ENCODE measurements at places on chromosomes 5 and 9.

GRCh38 chr5:11064763-11065450 is 303.9 kb upstream of the DAP start:
- no peak for DNase-seq

DNA sequence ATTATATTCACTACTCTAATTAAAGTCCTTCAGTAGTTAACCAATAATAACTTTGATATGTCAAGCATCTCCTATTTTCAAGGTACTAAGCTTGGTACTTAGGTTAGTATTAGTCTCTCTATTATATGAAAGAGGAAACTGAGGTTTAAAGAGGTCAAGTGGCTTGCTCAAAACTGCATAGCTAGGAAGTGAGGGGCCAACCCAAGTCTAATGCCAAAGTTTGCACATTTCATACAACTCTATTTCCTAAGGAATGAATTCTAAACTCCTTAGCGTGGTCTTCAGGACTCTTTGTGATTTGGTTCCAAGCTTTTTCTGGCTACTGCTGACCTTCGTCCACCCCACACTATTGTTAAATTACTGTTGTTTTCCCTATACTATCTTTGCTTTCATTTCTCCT is 9.9 kb upstream of the SHOC1 start:
- no peak for DNase-seq

DNA sequence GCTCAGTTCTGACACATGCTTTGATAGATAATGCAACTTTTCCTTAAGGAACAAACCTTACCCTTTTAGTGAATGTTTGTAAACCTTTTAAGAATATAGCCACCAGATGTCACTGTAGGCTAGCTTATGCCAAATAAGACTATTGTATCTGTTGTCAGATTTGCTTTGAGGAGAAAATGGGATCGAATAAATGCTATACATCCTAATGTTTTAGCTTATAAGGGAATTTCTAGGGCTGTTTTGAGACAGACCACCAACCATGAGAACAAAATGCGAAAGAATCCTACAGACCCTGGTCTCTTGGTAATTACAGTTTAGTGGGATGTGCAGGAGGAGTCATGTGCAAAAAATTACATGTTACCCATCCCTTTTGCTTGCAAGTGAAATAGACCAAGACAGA is 127.6 kb upstream of the NMUR2 start:
- peak; percentile 55 for DNase-seq

- DNase-seq: no peak
These were observed 20.8 kb downstream of the MARCHF6 start for GRCh38 chr5:10374046-10375022.

GRCh38 chr9:124450241-124450924 is at the start of gene ADGRD2:
Gene ADGRD2 (plus strand): TSS chr9:124450451. CDS start chr9:124451667, 1,216 bp downstream.
- no peak for DNase-seq

- DNase-seq: no peak
These were observed 1668.0 kb upstream of the NUDT12 start for GRCh38 chr5:105230516-105231157.

DNA sequence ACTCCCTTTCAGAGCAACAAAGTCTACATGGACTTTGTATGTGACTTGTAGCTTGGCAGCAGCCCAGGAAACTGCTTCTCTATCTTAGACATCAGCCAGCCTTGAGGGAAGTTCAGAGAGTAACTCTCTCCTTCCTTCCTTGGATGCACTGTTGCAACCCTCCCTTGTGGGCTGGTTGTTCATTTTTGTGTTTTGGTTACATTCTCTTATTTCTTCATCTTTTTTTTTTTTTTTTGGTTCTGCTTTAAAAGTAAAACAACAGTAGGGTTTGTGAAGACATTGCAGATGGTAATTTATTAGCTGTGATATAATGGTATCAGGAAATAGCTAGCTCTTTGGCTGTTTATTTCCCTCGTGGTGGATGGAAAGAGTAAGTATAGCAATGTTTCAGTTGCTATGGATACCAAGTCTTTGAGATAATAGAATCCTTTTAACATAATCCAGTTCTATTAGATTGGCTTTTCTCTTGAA is 97.9 kb upstream of the MAMDC2 start:
- no peak for DNase-seq

DNA sequence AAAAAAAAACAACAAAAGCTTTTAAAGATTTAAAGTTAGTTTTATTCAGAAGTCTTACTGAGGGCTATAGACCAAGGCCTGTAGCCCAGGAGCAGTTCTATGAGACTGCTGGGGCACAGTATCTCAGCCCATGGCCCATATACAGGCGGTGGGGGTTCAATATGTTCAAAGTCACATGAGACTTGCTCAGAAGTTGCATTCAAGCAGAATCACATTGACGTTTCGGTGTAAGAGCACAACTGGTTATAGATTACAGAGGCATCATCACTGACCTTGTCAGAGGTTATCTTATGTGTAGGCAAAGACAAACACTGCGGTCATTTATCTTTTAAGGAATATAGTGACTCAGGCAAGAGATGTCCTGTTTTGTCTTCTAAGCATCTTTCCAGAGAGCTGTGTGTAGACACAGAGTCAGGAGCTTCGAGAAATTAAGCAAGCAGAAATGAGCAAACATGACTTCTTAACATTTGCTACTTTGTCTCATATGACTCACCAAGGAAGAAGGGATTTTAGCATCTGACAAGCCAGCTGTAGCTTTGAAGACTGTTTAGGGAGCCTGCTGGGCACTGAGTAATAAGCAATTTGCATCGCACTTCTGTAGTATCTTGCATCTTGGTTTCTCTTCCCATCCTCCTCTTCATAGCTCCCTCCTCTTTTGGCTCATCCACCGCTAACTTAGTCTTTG is 12.9 kb upstream of the F2RL1 start:
- DNase-seq: no peak

DNA sequence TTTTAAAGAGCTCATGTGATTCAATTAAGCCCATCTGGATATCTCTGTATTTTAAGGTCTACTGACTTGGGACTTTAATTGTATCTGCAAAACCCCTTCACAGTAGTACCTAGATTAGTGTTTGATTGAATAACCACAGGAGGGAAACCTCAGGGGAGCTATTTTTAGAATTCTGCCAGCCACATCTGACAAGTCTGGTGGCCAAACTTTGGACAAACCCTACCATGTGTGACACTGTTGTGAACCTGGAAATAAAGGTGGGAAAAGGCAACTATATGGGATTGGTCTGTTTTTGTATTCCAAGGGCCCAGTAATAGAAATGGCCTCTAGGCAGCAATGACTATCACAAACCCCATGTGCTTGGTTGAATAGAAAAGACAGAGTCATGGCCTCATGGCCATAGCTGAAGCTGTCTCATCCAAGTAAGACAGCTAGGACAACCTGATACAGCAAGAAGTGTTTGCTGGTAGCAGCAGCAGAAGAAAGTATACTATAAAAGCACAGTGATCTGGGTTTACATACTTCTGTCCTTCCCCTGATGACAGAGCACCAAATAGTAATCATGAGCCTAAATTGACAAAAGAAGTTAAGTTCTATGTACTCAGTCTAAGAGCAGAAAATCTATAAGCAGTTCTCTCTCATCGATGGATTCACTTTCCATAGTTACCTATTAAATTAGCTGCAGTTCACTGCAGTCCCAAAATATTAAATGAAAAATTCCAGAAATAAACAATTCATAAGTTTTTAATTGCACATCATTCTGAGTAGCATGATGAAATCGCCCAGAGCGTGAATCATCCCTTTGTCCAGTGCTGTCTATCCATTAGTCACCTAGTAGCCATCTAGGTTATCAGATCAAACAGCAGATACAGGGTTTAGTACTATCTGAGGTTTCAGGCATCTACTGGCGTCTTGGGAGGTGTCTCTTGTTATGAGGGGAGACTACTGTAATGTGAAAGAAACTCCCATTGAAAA is 189.8 kb downstream of the ARHGAP26 start:
- DNase-seq: peak; percentile 51

DNA sequence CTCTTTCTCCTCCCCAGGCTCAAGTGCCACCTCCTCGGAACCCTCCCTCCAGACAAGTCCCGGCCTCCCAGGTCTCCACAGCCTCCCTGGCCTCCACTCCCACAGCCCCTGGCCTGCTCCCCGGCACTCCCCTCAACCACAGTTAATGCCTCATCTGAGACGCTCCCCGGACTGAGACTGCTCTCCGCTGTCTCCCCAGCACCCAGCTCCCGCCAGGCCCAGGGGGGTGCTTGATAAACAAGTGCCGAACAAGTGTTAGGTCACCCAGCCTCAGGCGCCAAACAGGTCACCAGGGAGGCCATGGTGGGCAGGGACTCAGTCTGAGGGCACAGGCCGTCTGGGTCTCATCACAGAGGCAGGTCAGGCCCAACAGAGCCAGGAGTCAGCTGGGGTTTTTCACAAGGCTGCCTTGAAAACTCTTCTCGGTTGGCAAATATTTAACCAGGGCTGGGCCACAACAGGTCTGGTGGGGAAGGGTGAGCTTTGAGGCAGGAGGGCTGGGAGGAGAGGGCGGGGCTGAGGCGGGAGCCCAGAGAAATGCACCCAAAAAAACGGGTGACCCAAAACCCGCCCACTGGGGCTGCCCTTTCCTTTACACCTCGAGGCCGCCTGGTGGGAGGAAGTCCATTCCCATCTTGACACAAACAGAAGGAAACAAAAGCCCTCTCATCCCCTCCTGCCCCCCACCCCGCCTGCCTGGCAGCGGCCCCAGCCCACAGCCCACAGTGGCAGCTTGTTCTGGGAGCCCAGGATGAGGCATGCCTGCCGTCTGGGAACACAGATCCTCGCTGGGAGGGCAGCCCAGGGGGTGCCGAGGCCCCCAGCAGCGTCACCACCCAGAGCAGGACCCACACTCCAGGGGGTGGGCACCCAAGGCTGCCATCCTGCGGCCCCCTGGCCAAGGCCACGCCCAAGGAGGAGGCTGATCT is 66.6 kb upstream of the STXBP1 start:
- DNase-seq: peak; percentile 79

- DNase-seq: no peak
These were observed 207.9 kb upstream of the CD180 start for GRCh38 chr5:67404256-67405100.

DNA sequence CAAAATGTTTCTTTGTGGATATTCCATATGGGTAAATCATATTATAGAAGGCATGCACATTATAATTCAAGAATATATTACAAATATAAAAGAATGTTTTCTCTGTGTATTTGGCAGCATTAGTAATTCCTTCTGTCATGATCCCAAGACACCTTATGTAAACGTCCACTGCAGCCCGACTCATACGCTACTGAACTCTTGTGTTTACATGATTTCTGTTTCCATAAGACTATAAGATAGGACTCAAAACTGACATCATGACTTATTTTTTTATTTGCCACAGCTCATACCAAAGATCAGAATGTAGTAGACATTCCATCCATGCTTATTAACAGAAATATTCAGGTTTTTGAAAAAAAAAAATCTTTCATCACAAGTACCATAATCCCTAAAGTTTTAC is 234.1 kb downstream of the AP3B1 start:
- DNase-seq: no peak

DNA sequence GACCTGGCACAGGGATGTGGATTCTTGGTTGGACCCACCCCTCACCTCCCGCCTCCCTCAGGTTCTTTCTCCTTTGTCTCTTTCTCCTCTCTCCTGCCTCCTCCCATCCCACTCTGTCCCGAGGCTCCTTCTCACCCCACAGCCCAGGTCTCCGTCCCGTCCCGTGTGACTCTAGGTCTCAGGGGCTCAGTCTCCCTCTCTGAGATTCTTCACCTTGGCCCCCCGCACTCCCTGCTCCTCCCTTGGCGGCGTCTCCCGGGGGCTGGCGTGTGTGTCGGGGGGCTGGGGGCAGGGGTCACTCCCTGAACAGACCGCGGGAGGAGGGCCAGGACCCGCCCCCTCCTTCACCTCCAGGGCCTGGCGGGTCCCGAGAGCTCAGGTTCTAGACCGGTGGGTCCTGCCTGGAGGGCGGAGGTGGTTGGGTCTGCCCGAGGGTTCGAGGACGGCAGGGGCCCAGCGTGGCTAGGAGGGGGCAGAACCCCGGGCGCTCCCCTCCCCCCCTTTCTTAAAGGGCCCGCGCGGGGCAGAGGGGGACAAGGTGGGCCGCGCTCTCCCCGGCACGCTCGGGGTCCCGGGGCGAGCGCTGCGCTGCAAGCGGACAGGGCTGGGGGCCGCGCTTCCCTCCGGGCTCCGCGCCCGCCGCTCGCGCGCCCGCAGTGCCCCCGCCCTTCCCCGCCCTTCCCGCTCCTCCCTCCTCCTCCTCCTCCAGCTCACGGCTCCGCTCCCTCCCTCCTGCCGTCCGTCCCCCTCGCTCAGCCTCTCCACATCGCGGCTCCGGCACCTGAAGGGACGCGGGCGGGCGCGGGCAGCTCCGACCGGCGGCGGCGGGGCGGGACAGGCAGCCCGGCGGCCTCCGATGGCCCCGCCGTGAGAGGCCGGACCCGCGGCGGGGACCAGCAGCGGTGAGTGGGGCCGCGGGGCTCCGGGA is at the start of gene PSD2:
Gene PSD2, plus strand, starts transcription at position 735 of the 928 bp plus-strand sequence. CDS start 13,633 bp downstream, outside the sequence.
- peak; percentile 44 for DNase-seq
